ENCODE measurements at places on chromosomes 12 and 14.

DNA sequence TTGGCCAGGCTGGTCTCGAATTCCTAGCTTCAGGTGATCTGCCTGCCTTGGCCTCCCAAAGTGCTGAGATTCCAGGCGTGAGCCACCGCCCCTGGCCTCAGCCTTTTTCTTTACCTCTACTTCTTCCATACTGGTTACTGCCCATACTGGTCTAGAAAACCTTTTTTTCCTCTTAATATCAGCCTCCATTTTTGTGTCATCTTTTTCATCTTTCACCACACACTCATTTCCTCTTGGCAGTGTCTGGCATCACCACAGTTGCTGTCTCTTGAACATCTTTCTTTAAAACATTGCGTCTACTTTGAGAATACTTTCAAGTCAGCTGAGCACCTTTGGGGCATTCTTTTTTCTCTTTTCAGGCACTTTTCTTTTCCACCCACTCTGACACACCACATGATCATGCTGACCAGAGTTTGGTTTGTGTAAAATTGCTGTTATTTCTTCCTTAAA is 32.7 kb downstream of the DDX47 start:
- H3K36me3 ChIP-seq: peaks cover 3% of the 10 kb centered on the region
- no peak for DNase-seq
- no peaks in the 10 kb centered on the region for H3K4me1 ChIP-seq
- no peak overlapping the region for H3K27ac ChIP-seq
- no peak overlapping the region for H3K4me3 ChIP-seq

DNA sequence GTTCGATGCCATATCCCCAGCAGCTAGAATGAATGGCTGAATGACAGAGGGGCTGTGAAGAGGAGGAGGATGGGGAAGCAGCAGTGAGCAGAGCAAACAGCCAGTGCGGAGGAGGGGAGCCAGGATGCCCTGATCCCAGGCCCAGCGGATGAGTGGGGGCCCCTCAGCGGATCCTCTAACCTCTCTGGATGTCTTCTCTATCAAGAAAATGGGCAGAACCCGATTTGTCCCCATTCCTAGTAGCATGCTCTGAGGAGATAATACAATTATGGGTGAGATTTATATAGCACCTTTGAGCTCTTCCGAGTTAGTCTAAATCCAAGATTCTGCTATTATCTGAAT is 30.0 kb upstream of the RPLP0 start:
- H3K4me1 ChIP-seq: peaks cover 37% of the 10 kb centered on the region
- H3K27me3 ChIP-seq: peaks cover 79% of the 10 kb centered on the region
- no peaks in the 10 kb centered on the region for H3K36me3 ChIP-seq
- DNase-seq: no peak
- H3K4me3 ChIP-seq: no peak overlapping the region

DNA sequence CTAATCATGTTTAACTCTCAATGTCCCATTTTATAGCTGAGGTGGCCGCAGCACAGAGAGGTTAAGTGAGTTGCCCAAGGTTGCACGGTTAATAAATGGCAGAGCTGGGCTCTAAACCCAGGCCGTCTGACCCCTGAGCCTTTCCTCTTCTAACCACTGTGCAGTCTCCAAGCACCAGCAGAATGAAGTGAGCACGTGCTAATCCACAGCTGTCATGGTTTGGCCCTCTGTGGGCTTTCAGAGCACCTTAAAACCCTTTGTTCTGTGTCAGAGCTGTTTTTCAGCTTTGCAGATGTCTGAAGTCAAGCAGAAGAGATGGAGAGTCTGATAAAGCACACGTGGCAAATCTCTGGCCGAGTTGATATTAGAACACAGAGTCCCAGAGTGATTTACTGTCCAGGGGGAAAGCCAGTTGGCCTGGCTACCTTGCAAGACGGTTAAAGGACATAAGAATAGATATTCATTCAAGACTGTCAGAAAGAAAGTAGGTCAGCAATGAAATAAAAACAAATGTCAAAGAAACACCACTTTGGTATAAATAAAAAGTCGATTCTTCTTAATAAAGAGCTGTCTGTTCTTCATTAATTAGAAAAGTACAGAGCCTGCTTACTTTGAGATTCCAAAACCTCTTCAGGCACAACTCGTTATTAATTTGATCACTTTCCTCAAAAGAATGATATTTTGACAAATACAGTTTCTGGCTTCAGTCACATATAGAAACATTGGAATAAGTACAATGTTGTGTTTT is 107.3 kb downstream of the CRADD start:
- no peak for DNase-seq
- H3K4me3 ChIP-seq: no peak overlapping the region
- H3K4me1 ChIP-seq: peaks cover 16% of the 10 kb centered on the region
- H3K36me3 ChIP-seq: peaks cover 7% of the 10 kb centered on the region
- H3K27me3 ChIP-seq: no peaks in the 10 kb centered on the region
- no peak overlapping the region for H3K27ac ChIP-seq

DNA sequence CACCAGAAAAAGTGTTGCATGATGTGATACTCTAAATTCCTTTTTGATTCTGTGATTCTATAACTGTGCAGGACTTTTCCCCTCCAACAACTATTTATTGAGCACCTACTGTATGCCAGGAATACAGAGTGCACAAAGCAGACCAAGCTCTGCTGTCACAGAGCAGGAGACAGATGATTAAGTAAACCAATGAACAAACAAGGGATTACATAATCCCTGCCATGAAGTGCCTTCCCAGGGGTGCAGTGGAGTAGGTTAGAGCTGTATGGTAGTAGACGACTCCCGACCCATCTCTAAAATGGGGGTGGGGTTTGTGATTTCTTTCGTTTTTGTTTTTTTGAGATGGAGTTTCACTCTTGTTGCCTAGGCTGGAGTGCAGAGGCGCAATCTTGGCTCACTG is 213.9 kb downstream of the TBX5 start:
- no peaks in the 10 kb centered on the region for H3K4me1 ChIP-seq
- H3K36me3 ChIP-seq: no peaks in the 10 kb centered on the region
- DNase-seq: no peak
- H3K4me3 ChIP-seq: no peak overlapping the region

DNA sequence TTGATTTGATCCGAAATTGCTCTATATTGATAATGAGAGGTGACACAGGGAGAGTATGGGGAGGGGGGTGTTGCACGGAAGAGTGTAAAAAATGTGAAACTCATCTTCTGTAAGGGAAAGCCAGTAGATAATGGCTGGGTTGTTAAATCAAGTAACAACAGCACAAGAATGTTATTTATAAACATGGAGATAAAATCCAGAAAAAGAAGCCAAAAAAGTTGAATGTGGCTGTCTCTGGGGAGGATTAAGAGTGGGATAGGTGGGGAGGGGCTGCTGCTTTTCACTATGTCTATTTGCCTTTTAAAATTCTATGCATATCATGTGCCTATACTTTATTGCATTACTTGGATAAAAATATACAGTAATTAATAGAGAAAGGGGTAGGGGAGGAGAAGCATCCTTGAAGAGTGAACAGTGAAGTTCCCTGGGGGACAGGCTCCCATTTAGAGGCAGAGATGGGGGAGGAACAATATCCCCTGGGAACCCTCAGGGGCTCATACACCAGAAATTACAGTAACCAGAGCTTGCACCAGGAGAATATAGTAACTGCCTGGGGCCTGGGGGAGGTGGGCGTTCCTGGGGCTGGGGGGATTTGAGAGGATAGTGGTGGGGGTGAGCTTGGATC is 39.2 kb upstream of the ANKRD9 start:
- H3K4me3 ChIP-seq: peak overlapping the region; percentile 12
- DNase-seq: no peak
- H3K27me3 ChIP-seq: peaks cover 17% of the 10 kb centered on the region
- peaks cover 13% of the 10 kb centered on the region for H3K4me1 ChIP-seq
- H3K36me3 ChIP-seq: peaks cover 8% of the 10 kb centered on the region

GRCh38 chr12:113119980-113120669 is 15.4 kb downstream of the RASAL1 start:
- H3K27ac ChIP-seq: peak overlapping the region; percentile 49
- peaks cover 7% of the 10 kb centered on the region for H3K36me3 ChIP-seq
- DNase-seq: no peak
- H3K4me1 ChIP-seq: no peaks in the 10 kb centered on the region

- no peaks in the 10 kb centered on the region for H3K4me1 ChIP-seq
- no peaks in the 10 kb centered on the region for H3K27me3 ChIP-seq
- peaks cover 22% of the 10 kb centered on the region for H3K36me3 ChIP-seq
- DNase-seq: no peak
- no peak overlapping the region for H3K4me3 ChIP-seq
- no peak overlapping the region for H3K27ac ChIP-seq
These were observed 44.0 kb downstream of the TTLL5 start for GRCh38 chr14:75705014-75705413.

DNA sequence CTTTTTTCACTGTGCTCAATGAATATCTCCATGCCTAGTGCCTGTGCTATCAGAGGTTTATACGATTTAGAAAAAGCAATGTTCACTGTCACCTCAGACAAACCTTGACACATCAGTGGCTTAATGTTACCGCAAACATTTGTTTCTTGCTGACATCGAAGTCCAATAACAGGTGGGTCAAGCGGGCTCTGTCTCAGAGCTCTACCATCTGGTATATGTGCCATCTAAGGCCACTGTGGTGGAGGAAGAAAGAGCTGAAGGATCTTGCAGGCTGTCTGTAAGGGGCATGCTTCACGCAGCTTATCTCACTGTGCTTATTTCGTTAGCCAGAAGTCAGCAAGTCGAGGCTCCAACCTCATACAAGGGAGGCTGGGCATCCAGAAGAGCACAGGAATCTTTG is 189.5 kb upstream of the NTF3 start:
- H3K27me3 ChIP-seq: peaks cover 10% of the 10 kb centered on the region
- no peak for DNase-seq
- peaks cover 4% of the 10 kb centered on the region for H3K36me3 ChIP-seq
- H3K4me3 ChIP-seq: no peak overlapping the region
- H3K4me1 ChIP-seq: no peaks in the 10 kb centered on the region
- no peak overlapping the region for H3K27ac ChIP-seq

DNA sequence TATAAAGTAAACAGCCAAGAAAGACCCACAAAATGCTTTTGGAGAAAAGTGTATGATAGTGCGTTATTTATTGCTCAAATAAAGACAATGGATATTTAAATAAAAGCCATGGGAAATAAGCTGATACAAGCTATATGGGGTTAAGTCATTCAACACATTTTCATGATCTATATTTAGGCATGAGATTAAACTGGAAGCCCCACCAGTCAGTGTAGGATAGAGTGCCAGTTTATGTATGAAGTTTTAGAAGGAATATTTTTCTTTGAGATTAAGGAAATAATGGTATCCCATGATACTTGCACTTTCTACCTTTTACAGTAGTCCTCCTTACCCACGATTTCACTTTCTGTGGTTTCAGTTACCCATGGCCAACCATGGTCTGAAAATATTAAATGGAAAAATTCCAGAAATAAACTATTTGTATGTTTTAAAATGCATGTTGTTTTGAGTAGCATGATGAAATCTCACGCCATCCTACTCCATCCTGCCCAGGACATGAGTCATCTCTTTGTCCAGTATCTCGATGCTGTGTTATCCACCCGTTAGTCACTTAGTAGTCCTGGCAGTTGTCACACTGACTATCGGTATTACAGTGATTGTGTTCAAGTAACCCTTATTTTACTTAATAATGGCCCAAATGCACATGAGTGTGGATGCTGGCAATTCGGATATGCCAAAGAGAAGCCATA is 22.3 kb downstream of the SYT1 start:
- H3K4me1 ChIP-seq: peaks cover 27% of the 10 kb centered on the region
- H3K27ac ChIP-seq: no peak overlapping the region
- H3K4me3 ChIP-seq: no peak overlapping the region
- DNase-seq: no peak

DNA sequence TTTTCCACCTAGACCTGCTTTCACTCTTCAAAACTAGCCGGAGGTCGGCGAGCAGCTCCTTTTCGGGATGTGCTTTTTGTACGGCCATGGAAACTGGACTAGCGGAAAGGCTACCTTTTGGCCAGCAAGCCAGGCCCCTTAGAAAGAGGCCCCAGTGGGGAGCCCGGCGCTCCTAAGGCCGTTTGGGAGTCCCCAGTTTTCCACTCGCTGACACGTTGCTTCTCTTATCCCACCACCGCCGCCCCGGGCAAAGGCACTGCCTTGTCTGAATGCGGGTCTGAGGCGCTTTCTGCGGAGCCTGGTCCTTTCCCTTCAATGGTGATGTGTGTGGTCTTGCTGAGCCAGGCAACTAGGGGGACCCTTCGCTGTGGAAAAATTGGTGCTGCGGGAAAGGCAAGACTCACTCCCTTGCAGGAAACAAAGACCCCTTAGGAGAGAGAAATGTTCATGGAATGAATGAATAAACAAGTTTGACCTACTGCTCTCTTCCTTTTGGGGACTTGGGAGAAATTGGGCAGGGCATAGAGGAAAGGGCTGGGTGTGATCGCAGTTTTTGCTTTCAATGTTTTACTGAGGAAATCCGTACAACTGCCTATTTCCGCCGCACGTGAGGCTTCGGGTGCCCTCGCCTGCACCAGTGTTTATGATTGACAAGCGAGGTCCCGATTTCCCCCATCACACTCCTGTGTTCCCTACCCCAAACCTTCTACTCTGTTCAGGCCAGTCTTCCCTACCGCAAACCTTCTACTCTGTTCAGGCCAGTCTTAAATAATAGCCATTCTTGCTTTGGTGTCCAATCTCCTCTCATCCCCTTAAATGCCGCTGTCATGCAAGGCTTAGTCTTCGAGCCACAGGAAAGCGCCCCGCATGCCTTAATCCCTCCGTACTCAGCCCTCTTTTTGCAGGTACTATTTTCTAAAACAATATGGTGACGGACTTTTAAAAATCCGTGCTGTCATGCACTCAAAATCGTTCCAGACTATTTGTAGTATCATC is 1.0 kb upstream of the SLC38A2 start:
- peaks cover 31% of the 10 kb centered on the region for H3K4me1 ChIP-seq
- peak; percentile 41 for DNase-seq
- H3K4me3 ChIP-seq: peak overlapping the region; percentile 99
- H3K27me3 ChIP-seq: no peaks in the 10 kb centered on the region
- H3K36me3 ChIP-seq: no peaks in the 10 kb centered on the region
